ENCODE measurements at places on chromosomes 13 and 19.
A peak's percentile ranks its signal among the peaks of the same experiment; 100 is the strongest.

DNA sequence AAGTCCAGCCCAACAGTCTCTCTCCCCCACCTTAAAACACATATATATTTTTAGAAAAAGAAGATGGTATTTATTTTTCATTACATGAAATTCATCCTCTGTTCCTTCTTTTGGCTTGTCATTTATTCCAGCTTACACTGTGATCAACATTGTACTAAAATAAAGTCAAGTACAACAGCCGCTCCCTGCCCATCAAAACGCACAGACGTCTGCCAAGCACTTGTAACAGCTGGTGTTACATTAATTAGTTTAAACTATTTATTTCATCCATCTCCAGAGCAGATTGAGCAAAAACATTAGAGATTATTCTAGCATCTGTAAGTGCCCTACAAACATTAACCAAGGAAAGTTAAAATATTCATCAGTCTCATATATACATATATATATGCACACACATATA lies 350.5 kb downstream of the DACH1 start:
- no peak for DNase-seq

DNA sequence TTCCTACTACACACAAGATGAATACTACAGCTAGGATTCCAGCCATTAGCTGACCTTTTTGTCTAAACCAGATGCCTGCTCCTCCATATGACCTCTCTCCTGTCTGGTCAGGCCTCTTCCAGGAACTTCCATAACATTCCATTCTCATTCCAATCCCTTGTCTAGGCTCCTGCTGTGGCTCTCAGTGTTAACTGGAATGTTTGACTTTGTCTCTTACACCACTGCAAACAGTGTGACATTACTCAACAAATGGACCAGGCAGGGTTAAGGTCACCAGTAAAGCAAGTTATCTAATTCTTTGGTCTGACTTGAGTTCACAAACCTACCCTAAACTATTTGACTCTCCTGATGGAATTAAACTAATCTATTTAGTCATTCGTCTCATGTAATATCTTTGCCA lies 2.1 kb upstream of the GPC6 start:
- DNase-seq = no peak

GRCh38 chr13:63409791-63410351 lies 1994.2 kb upstream of the PCDH20 start:
- no peak for DNase-seq

DNA sequence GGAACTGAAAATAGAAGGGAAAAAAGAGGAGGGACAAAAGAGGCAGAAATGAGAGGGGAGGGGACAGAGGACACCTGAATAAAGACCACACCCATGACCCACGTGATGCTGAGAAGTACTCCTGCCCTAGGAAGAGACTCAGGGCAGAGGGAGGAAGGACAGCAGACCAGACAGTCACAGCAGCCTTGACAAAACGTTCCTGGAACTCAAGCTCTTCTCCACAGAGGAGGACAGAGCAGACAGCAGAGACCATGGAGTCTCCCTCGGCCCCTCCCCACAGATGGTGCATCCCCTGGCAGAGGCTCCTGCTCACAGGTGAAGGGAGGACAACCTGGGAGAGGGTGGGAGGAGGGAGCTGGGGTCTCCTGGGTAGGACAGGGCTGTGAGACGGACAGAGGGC lies at the start of gene CEACAM5:
TSS of gene CEACAM5 (plus strand) at position 146 of the 400 bp plus-strand sequence. CDS start at position 252, 106 bp downstream.
- no peak for DNase-seq

GRCh38 chr13:24159357-24159756 lies 1.2 kb upstream of the SPATA13 start:
- no peak for DNase-seq

DNA sequence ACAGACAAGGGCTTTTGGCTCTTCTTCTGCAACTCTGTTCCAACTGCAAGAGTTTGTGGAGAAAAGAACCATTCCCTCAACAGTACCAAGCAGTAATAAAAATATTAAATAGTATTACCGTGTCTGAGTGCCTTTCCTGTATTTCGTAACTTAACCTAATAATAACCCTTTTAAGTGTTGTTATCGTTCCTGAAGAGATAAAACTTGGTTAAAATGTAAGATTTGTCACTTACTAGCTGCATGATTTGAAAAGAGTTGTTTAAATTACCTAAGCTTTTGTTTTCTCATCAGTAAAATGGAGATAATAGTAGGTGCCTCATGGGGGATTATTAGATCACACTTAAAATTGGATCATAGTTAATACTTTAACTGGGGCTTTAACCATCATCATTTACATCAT lies 447.2 kb downstream of the GPC5 start:
- DNase-seq = no peak

DNA sequence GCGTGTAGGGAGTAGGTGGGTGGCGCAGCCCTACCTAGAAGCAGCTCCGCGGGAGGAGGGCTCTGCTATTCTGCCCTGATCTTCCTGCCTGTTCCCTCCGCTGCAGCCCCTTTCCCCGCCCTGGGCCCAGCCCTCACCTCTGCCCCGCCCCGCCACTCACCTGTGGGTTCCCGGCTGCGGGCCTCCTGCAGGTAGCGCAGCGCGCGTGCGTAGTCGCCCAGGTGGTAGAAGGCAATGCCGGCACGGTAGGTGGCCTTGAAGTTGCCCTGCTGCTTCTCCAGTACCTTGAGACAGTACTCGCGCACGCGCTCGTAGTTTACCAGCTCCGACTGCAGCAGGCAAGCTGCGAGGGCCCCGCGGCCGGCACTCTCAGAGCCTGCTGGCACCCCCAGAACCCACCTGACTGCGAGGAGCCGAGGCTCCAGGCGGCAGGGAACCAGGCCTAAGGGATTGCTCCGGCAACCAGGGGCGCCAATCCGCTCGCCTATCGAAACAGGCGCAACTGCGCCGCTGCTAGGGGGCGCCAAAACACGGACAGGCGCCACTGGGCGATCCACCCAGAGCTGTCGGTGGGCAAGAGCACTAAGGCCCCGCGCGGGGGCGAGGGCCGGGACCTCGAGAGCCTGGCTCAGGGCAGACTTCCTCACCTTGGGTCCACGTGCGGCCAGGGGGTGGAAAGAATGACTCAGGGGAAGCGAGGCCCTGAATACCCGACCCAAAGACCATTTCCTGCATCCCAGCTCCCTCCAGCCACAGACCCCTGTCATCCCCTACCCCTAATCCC lies 965 bp downstream of the TTC9B start:
- peak; percentile 12 for DNase-seq

- DNase-seq = no peak
Measured at GRCh38 chr13:86201477-86201876, 402.3 kb upstream of the SLITRK6 start.

- DNase-seq = no peak
Measured at GRCh38 chr19:27657271-27658051, 1555.5 kb downstream of the UQCRFS1 start.

- no peak for DNase-seq
Measured at GRCh38 chr13:87893186-87893585, 222.0 kb downstream of the SLITRK5 start.

All from NCI-H1436 treated with DMSO at 0.1 percent for 48 hours (cell line).